ENCODE measurements at places on chromosomes 3 and 15.

- DNase-seq = no peak
Measured at GRCh38 chr3:32395496-32395895, 3.8 kb downstream of the CMTM7 start.

DNA sequence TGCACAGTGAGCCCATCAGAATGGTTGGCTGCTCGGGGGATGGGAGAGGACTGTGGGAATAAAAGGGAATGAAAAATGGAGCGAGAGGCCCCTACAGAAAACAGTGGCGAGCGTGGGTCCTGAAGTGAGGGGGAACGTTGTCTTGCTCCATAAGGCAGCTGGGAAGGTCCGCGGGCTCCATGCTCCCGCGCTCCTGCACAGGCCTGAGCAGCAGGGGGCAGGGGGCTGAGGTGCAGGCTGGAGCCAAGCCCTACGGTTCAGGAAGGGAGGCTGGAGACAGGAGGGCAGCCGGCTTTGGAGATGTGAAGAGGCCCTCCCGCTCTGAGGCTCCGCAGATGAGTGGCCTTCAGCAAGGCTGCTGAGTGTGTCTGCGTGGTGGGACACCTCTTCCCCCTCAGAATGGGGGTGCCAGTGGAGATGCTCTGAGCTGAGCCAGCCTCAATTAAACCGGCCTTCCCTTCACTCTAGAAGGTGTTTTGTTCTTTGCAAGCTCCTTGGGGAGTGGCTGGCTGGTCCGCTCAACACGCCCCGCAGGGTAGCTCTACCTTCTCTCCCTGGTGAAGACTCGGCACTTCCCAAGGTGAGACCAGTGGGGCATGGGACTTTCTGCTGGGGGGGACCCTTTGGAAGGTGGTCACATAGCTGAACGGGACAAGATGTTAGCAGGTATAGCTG lies 208.0 kb downstream of the XXYLT1 start:
- no peak for DNase-seq

GRCh38 chr3:138082992-138083386 lies 32.4 kb downstream of the DZIP1L start:
- DNase-seq = no peak

DNA sequence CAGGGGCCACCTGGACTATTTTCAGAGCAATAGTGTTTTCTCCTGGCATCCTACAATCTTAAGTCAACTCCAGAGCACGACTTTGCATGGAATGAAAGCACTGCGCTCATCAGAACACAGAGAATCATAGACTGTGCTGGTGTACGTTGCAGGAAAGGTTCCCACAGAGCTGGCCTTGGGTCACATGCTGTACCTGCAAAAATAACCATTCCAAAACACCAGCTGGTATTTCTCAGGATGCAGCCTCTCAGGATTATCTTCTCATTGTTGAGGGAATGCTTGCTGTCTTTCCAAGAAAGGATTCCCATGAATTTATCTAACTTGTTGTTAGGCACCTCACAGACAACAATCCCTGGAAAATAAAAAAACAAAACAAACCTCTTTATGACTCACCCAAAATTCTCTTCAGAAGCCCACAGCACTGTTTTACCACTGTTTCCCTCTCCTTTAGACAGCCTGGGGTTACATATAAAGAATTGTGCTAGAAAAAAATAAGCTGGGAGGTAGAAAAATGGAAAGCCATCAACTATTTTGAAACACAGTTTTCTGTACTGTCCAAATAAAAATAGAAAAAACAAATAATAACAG lies 131.7 kb downstream of the ATP8B4 start:
- DNase-seq = no peak

GRCh38 chr3:57978316-57978715 lies 29.9 kb upstream of the FLNB start:
- DNase-seq = no peak

GRCh38 chr3:113166719-113167492 lies 44.5 kb upstream of the BOC start:
- peak; percentile 19 for DNase-seq

DNA sequence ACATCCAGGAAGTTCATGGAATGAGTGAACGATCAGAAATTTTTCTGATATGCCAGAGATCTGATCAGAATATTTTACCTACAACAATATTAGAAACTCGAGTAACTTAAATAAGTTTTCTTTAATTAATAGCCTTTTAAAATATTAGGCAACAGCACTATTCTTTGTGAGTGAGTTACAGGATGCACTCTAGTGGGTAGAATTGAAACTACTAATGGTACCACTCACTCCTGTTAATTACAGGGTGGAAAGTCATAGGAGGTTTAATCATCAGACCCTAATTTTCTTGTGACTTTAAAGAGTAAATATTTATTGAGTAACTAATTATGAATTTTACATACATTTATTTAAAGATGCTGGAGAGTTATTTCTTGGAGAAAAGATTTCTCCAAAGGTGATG lies 217.3 kb downstream of the CACNA2D3 start:
- no peak for DNase-seq

GRCh38 chr3:23115171-23115877 lies 87.8 kb upstream of the UBE2E2 start:
- no peak for DNase-seq

DNA sequence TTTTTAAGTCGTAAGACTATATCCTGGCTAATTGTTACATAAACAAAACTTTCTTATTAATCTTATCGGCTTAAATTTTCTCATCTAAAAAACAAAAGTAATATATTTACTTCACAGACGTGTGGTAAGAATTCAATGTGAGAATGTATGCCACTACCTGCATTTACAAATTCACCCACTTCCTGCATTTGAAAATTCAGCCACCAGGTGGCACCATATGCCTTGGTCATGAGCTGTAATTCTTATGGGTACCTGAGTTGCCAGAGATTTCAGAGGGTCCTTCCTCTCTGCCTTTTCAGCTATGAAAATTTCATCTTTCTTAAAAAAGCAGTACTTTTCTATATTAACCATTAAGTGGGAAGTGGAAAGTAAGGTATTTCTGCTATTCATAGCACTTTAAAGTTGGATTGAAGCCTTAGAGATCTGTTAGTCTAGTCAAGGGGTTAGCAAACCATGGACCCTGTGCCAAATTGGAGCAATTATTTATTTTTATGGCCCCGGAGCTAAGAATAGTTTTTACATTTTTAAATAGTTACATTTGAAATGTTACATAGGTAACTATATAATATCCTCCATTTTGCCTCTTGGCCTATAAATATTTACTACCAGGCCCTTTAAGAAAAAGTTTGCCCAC lies 127.8 kb downstream of the HCN4 start:
- DNase-seq = no peak

DNA sequence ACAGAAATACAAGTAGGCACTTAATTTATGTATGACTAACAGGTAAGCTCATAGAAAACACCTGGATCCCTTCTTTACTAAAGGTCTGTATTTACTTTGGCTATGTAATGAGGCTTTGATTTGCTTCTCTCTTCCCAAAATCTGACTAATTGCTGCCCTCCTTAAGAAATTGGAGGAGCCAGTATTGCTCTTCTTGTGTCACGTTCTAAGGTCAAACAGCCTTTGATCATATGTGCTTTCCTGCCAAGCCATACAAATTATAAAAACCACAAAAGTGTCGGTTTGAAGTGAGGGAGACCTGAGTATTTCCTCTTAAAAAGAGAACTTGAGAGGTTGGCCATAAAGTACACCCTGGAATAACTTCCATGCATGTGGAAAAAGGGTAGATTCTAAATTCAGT lies 112.1 kb upstream of the MB21D2 start:
- DNase-seq = no peak

- peak; percentile 47 for DNase-seq
Measured at GRCh38 chr3:184459355-184459754, 79.5 kb downstream of the CHRD start.

- DNase-seq = no peak
Measured at GRCh38 chr3:20870106-20870899, 684.3 kb upstream of the SGO1 start.

- DNase-seq = no peak
Measured at GRCh38 chr3:100429187-100429716, 27.9 kb downstream of the LNP1 start.

DNA sequence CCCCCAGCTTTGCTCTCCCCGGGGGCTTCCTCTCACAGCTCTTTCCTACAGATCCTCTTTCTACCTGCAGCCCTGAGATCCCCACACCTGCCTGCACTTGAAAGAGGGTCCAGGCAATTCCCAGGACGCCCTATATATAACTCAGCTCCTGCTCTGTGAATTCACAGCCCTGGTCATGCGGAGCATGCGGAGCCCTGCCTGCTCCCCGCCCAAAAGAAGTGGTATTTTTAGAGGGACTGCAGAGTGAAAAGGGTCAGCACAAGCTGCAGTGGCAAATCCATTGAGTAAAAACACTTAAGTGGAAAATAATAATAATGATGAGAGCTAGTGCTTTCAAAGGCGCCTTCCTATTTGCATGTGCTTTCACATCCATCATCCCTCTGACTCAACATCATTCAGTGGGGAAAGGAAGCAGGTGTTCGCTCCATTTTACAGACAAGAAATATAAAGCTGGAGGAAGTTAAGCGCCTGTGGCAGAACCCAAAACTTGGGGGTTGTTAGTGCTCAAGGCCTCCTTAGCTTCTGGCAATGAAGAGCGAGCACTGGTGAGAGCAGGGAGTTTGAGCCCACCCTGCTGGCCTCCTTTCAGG lies 76.3 kb upstream of the LIPC start:
- DNase-seq = no peak

DNA sequence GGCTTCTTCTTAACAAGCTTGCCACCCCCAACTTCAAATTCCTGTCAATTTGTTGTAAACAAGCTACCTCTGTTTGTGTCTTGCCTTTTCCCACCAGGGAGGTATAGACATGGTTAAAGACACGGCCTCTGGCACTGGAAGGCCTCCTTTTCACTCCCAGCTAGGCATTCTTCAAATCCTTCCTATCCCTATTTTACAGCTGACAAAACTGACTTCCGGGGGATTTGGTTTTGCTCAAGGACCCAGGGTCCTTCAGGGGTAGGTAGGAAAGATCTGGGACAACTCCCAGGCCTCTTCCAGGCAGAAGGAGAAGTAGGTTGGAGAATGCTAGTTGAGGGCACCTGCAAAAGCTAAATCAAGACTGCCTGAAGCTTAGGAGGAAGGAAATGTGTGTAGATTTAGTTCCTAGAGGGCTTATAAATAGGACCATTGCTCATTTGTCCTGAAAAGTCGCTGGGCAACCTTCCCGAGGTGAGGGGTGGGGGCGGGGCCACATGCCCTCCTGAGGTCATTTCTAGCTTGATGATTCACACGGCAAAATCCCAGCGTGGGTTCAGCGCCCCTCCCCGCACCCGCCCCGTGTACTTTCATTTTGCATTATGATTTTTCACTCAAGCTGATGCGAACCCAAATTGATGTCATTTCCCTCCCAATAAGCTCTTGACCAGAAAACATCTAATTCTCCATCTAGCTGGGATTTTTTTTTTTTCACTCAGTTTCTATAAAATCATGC lies 365.5 kb downstream of the SHQ1 start:
- DNase-seq = peak; percentile 43
